Activated gamma-delta T cell treated with anti-CD3 and anti-CD28 coated beads, Interleukin-2, amount 50 U/mL, for 16 hours (primary cell): ENCODE measurements at places on chromosomes 1 and 21.

GRCh38 chr1:155691992-155692528, 3.2 kb downstream of the DAP3 start:
- DNase-seq: no peak

GRCh38 chr1:65691152-65691900, 101.4 kb upstream of the PDE4B start:
- DNase-seq: no peak

- DNase-seq: no peak
Observed at GRCh38 chr1:60052601-60053000, 21.0 kb downstream of the C1orf87 start.

DNA sequence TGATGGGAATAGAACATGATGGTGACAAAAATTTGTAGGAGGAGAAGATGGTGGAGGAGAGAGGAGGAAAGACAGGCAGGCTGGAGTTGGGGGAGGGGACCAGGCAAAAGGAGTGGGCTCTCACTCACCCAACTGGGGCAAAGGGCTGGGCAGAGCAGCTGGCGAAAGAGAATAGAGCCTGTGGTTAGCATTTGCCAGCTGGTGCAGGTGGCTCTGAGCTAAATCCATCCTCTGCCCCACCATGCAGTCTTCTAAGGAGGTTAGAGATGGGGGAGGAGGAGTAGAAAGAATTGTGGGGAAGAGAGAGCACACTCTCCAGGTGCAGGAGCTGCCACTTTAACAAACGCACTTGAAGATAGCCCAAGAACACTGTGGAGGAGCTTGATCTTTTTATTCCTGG, 27.6 kb upstream of the SLAMF1 start:
- no peak for DNase-seq

DNA sequence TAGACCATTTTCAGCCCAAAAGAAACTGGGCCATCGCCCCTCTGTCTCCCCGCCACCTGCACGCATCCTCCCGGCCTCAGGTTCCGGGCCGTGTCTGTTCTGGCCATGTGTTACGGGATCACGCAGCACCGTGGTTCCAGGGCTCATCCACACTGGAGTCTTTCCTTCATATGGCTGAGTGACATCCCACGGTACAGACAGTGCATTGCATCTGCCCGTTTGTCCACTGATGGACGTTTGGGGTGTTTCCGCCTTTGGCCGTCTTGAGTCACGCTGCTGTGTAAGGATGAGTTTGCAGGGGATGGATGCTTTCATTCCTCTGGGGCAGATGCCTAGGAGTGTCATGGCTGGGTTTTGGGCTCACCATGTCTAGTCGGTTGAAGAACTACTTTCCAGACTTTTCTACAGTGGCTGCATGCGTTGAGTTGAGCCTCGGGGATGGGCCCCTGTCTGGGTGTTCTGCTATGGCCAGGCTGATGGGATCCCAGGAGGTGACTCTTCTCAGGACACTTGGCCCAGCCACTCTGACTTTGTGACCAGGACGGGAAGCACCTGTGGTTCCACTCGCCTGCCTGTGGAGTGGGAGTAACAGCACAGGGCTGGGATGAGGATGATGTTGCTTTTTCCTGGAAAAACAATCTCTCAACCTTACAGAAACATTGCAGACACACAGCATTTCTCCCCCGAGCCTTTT, 16.8 kb downstream of the RRP1 start:
- DNase-seq: no peak

DNA sequence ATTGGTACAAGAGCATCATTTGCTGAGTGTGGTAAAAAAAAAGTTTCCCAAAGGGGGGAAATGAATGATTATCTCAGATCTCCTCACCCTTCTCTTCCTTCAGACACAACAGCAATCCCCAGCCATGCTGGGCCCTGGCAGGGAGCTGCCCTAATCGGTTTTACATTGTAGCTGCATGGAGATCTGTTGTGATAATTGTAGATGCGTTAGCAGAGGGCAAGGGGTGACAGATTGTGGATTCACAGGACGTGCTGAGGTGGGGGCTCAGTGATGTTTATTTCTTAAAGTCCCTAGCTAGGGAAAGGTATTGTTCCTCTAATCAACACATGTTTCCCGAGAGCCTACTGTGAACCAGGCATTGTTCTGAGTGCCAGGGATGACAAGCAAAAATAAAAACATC, 304.1 kb downstream of the PBX1 start:
- no peak for DNase-seq

DNA sequence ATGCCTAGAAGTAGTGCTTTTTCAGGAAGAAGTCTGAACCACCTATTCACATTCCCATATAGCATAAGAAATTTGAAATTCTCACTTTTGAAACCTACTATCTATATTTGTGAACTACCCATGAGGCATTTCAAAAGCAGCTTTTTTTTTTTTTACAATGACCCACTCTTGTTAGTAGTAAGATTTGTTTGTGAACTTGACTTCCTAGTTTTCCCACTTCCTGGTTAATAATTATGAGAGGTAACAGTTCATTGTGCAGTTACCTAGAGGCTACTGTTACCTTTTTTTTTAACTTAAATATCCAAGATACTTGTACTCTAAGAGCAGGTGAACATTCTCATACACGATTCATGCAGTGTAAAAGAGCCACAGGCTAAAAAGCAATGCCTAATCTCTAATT, 371.7 kb upstream of the ADGRL2 start:
- no peak for DNase-seq

GRCh38 chr21:31286621-31287020, 57.4 kb downstream of the TIAM1 start:
- no peak for DNase-seq

GRCh38 chr1:97505289-97505688, 415.5 kb downstream of the DPYD start:
- DNase-seq: no peak

DNA sequence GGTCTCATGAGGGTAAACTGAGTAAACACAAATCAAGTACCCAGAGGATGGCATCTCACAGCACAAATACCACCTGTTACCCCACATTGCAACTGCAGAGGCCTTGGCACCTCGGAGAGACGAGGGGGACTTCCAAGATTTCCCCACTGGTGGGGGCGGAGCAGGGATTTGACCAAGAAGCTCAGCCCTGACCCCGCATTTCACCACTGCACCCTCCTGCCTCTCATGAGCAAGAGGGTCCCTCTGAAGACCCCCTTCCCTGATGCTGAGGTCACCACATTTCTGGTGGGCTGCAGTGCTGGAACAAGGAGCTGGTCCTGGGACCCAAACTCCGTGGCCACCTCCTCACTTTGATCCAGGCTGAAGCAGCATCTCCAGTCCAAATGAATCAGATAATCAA, 342.4 kb downstream of the NPHP4 start:
- no peak for DNase-seq

- DNase-seq: no peak
Observed at GRCh38 chr1:83527987-83528386, 470.9 kb downstream of the TTLL7 start.

DNA sequence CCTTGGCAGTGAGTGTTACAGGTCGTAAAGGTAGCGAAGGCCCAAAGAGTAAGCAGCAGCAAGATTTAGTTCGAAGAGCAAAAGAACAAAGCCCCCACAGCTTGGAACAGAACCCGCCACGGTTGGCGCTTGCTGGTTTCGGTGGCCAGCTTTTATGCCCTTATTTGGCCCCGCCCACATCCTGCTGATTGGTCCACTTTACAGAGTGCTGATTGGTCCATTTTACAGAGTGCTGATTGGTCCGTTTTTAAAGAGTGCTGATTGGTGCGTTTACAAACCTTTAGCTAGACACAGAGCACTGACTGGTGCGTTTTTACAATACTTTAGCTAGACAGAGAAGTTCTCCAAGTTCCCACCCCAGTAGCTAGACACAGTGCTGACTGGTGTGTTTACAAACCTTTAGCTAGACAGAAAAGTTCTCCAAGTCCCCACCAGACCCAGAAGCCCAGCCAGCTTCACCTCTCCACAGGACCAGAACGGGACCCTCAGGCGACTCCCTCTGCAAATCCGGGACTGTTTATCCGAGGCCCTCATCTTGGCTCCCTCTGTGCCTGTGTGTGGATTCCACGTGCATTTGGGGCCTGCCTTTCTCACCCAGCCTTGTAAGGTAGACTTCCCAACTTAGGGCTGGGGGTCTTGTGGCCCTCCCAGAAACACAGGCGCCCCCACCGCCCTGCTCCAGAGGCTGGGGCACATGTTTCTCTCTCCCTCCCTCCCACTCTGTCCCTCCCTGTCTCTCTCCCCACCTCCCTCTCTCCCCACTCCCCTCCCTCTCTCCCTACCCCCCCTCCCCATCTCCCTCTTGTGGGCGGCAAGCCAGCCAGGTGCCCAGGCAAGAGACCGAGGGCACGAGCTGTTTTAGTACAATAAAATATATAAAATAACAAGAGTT, 12.6 kb downstream of the FTCD start:
- no peak for DNase-seq

DNA sequence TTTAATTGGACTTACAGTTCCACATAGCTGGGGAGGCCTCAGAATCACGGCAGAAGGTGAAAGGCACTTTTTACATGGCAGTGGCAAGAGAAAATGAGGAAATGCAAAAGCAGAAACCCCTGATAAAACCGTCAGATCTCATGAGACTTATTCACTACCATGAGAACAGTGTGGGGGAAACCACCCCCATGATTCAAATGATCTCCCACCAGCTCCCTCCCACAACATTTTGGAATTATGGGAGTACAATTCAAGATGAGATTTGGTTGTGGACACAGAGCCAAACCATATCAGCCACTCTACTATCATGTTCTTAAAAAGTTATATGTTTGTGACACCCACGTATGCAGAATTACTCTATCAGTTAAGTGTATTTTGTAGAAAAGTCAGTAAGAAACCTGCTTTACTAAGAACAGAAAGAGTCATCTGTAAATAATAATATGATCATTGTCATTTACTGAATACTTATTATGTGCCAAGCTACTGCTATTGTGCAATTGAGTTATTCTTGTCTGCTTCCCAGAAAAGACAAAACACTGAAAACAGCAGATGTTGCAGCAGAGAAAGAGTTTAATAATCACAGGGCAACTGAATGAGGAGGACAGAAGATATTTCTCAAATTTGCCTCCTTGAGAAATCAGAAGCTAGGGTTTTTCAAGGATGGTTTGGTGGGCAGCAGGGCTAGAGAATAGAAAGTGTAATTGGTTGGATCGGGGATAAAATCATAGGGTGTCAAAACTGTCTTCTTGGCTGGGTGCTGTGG, 207.7 kb upstream of the FGGY start:
- DNase-seq: no peak

DNA sequence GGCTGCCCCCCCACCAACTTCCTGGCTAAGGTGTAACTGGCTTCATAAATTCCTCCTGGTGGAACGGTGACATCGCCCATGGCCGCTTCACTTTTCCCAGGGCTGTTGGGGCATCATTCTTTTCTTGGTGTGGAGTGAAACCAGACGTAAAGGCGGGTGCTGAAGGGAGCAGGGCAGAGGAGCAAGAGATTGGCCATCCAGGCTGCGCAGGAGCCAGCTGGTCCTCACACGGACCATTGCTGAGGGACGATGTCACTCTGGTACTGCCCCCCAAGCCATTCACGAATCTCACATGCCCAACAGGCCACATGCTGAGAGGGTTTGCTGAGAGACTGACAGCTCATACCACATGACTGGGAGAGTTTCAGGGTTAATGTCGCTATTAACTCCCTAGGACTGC, 10.5 kb upstream of the PKP1 start:
- no peak for DNase-seq

DNA sequence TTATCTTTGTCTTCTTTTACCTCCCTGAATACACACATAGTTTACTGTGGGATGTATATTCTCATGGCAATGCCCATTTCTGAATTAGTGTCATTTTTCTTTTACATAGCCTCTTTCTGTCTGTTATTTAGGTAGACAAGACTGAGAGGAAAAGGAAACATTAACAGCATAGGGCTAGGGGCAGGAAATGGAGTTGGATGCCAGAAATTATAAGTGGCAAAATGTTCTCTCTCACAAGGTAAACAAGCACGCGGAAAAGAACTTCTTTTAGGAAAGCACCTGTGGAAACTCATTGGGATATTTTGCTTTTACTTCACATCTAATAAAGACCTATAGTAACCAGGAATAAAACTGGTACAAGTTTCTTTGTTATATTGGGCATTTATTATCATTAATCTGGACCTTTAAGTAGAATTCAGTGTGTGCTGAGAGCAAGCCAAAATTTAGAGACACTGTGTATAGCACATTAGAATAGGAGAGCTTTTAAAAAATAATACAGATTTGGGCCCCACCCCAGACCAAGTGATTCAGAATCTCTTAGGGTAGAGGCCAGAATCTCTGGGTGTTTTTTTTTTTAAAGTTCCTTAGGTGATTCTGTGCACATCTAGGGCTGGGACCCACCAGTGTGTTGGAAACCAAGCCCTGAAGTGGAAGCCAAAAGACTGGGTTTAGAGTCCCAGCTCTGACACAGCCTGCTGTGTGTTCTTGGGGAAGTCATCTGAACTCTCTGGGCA, 32.7 kb downstream of the S100A10 start:
- no peak for DNase-seq

DNA sequence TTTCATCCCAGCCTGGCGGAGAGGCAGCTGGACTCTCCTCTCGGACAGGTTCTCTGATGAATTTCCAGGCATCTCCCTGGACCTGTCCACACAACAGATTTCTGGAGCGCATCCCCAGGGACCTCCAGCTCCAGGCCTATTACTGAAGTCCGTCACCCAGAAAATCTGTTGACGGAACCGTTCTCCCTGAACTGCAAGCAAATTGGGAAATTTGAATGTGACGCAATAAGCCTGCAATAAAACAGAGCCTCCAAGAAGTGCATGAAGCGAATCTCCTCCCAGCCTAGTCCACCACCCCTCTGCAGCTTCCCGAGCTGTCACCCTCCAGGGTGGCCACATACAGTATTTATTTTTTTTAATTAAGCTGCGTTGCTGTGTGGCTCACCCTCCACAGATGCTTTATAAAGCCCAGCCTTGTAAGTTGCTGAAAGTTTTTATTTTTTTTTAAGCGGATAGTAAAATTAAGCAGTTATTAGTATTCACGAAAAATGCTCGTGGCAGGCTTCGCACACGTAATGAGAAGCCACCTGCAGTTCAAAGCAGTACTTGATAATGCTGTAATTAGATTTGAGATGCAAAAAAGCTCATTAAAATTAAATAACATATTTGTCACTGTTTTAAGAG, 173.3 kb downstream of the CAMTA1 start:
- DNase-seq: no peak

- DNase-seq: no peak
Observed at GRCh38 chr21:33897739-33898138, 17.9 kb downstream of the ATP5PO start.

- no peak for DNase-seq
Observed at GRCh38 chr1:71610476-71610875, 529.6 kb upstream of the ZRANB2 start.

DNA sequence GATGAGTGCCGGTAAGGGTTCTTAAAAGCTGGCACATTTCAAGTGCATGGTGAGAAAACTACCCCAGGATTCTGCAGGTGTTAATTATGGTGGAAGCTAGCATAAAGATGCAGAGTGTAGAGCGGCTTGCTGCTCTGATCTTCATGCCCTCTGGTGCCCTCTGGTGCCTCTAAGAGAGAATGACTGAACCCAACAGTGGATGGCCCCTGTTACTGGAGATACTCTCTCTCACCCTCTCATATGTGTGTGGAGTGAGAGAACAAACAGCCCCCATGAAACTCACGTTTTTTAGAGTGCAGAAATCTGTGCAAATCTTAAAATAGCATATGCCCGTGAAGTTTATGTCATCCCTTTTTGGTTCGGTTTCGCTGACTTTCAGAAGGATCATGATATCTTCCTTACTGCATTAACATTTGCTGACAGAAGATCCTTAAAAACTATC, 90.0 kb downstream of the GRIK1 start:
- no peak for DNase-seq

- DNase-seq: no peak
Observed at GRCh38 chr1:150928286-150928685, 2.1 kb downstream of the SETDB1 start.

- no peak for DNase-seq
Observed at GRCh38 chr1:239814306-239814881, 277.3 kb upstream of the FMN2 start.
